ELF-1 (cell line): ENCODE measurements at places on chromosomes 7 and 10.

DNA sequence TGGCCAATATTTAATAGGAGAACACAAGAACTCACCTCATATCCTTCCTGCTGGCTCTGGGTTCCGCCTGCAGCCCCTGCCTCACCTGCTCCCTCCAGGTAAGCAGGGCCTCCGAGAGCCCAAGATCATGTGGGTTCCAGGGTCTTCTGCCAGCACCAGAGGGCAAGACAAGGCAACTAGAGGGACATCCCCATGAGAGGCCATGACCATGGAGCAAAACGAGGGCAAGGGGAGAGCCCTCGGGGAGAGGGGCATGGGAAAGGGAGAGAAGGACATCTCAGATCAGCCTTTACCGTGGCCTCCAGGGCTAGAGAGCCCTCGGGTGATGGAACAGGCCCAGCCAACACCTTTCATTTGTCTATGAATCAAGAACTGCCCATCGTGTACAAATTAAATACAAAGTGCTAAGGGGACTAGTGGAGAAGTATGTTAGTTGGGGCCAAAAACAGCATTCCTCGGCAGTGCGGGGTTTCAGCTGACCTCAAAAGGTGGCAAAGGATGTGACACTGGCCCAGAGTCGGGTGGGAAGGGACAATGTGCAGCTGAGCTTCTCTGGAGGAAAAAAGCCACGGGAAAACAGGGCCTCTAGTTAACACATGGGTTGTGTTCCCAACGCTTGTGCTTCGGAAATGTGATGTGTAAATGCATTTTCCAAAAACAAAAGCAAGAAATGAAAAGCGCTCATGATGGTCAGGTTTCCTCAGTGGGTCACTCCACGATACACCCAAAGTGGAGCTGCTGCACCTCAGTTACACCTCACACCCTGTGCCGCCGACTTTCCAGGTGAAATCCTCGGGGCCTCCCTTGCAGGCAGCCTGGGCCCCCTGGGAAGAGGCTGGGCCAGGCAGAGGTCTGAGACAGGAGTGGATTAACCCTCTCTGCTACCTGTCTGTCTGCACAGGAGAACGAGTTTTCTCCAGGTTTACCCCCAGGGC is 2.0 kb downstream of the AOC1 start:
- DNase-seq: no peak

GRCh38 chr10:109166935-109167334 is 756.4 kb downstream of the XPNPEP1 start:
- no peak for DNase-seq

DNA sequence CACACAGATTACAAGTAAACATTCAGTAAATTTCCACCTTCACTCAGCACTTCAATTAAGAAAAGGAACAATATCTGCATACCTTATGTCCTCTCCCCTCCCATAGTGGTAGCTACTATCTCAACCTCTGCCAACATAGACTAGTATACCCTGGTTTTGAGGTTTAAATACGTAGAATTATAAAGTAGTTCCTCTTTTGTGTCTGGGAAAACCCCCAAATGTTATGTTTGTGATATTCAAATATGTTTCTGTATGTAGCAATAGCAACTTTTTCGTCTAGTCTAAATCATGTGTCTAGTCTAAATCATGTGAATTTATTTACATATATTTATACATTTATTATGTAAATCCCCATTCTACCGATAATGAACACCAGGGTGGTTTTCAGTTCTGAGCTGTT is 13.2 kb upstream of the CAMK2B start:
- DNase-seq: no peak

GRCh38 chr7:151416941-151417315 is 7.1 kb upstream of the WDR86 start:
- no peak for DNase-seq

- peak; percentile 67 for DNase-seq
Measured at GRCh38 chr7:29113384-29114102, 32.8 kb downstream of the CPVL start.

DNA sequence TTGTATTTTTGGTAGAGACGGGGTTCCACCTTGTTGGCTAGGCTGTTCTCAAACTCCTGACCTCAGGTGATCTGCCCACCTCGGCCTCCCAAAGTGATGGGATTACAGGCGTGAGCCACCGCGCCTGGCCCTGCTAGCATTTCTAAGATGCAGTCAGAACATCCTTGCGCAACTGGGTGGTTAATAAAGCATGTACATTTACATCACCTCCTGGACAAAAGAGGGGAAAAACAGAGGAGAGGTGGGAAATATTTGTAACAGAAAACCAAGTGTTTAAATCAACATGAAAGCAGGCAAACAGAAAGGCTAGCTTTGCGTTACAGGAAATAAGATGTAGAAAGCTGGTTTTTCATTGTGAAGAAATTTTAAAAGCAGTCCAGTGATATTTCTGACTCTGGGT is 220.9 kb upstream of the KMT2E start:
- no peak for DNase-seq

DNA sequence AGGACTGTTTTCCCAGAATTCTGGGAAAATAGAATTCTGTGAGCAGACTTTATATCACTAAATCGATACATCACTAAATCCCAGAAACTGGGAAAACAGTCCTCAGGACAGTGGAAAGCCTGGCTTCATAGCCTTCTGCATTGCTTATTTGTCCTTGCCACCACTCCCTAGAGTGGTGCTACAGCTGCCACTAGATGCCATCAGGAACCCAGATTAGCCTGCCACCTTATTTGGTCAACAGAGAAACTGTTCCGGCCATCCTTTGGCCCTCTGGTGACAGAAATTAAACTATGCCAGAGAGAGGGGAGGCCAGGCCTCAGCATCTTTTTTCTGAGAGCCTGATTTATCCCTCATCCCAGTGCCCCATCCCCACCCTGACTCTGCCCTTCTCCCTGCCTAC is 19.6 kb upstream of the NFKB2 start:
- DNase-seq: no peak

- DNase-seq: no peak
Measured at GRCh38 chr10:132649651-132650360, 112.2 kb downstream of the INPP5A start.

GRCh38 chr10:67621834-67622233 is 74.2 kb downstream of the CTNNA3 start:
- no peak for DNase-seq

- no peak for DNase-seq
Measured at GRCh38 chr10:1633783-1634182, 103.5 kb downstream of the ADARB2 start.

GRCh38 chr10:288316-289200 is 153.3 kb downstream of the ZMYND11 start:
- DNase-seq: no peak

DNA sequence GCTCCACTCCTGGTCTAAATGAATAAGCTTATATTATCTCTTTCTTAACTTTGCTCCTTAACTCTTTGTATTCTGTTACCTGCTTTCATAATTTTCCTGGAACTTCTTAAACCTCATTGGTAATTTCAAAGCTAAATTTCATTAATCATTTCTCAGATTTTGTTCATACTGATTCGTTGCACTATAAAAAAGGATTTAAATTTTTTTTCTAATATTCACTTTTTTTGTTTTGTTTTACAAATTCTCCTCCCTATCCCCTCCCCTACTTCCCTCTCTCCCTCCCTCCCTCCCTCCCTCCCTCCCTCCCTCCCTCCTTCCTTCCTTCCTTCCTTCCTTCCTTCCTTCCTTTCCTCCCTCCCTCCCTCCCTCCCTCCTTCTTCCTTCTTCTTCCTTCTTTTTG is 14.7 kb downstream of the ST7 start:
- no peak for DNase-seq

DNA sequence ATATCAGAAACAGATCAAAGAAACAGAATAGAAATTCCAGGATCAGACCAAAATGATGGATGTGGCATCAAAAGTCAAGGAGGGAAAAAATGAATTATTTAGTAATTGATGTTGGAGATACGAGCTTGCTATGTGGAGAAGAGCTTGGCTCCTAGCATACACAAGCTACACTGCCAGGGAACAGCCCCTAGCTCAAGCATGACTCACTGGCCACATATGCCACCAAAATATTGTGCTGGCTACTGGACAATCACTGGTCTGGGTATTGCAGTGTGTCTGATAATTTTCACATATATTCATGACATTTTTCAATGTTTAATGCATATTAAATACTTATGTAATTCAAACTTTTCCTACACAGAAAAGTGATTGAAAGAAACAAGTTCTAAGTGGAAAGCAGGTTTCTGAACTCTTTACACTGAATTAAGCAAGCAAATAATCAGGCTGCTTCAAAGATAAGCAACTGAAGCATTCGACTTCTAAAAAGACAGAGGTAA is 59.3 kb downstream of the OAT start:
- DNase-seq: no peak
